ENCODE measurements at places on chromosomes 7 and 10.

DNA sequence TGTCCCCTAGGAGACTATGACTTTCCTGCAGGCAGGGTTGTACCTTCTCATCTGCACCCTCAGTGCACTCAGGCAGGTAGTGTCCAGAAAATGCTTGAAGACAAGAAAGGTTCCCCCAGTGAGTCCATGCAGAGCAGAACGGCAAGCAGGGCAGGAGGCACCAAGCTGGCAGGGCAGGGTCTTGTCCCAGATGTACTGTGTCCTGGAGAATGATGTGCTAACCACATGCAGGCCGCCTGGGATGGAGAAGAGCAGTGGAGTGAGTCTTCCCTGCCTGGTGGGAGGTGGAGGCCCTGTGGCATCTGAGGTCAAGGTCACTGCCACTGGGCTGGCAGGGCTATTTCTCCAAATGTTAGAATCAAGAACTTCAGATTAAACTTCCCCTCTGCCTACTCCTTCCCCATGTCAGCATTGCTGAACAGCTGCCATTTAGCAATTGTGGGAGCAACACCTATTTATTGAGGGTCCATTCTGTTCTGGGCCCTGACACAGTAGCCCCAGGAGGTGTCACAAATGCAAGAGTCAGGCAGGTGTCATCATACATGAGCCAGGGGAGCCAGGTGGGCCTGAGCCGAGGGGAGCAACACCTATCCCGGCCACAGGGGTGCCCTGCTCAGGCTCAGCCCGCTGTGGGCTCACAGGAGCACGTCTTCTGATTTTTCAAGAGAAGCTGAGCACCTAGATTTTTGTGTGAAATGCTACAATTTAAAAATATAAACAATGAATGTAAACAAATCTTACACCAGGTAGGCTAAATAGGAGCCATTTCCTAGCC is 34.1 kb downstream of the PTPRE start:
- no peak for DNase-seq

GRCh38 chr10:128026615-128027300 is 99.5 kb downstream of the MKI67 start:
- DNase-seq = no peak

GRCh38 chr10:21304608-21305007 is 220.9 kb downstream of the SKIDA1 start:
- DNase-seq = no peak

- no peak for DNase-seq
Observed at GRCh38 chr10:86049442-86049841, 317.2 kb downstream of the GRID1 start.

DNA sequence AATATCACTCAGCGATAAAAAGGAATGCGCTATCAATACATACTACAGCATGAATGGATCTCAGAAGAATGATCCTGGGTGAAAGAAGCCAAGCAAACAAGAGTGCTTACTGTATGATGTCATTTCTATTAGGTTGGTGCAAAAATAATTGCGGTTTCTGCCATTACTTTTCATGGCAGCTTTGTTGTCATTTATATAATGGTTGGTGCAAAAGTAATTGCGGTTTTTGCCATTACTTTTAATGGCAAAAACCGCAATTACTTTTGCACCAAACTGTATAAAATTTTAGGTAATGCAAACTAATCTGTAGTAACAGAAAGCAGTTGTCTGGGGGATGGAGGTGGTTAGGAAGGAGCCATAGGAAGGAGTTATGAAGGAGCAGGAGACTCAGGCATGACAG is 318.3 kb upstream of the ZMIZ1 start:
- DNase-seq = no peak
